RPMI7951 (cell line): ENCODE measurements at places on chromosomes 2 and 18.

DNA sequence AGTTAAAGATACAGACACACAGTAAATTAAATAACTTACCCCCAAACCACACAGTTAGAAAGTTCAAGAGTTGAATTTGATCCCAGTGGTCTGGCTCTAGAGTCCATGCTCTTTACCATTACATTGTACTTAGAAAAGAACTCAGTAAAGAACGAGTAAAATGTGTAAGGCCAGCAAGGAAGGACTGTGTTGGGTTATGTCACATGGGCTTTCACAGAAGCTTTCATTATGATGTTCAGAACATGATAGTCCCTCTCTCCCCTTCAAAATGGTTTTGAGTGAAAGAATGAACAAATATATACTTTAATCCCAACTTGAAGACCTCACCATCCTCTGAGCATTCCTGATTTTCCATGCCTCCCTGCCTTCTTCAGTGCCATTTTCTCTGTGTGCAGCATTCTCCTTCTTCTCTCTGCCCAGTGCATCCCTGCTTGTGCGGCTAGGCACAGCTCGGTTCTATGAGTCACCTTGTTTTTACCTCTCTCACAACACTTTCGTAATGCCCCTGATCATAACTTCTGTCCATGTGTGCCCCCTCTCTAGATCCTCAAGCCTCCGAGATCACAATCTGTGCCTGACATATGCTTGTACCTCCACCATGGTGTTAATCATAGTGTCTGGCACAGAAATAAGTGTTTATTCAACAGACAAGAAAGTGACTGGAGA is 22.0 kb downstream of the RASGRP3 start:
- DNase-seq = peak; percentile 67

- peak; percentile 75 for DNase-seq
Observed at GRCh38 chr2:205654878-205655605, 27.3 kb upstream of the NRP2 start.

DNA sequence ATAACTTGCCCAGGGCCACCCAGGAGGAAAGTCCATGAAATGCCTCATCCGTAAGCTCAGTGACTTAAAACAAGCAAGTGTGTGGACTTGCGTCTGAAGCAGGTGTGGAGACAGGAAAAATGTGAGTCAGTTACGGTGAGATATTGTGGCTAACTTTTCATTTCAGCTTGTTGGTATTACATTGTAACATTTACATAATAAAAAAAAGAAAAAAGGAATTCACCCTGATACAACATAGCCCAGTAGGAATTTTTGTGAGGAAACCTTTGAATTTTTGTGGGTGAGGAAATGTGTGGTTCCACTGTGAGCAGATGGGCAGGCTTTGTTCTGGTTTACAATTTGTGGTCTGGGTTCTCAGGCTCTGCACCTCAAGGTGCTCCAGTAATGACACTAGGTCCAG is 33.7 kb upstream of the LYPD6B start:
- DNase-seq = peak; percentile 35

- peak; percentile 84 for DNase-seq
Observed at GRCh38 chr2:157261199-157261782, 3.8 kb downstream of the GALNT5 start.

GRCh38 chr2:226086190-226086589 is 686.7 kb downstream of the NYAP2 start:
- no peak for DNase-seq

DNA sequence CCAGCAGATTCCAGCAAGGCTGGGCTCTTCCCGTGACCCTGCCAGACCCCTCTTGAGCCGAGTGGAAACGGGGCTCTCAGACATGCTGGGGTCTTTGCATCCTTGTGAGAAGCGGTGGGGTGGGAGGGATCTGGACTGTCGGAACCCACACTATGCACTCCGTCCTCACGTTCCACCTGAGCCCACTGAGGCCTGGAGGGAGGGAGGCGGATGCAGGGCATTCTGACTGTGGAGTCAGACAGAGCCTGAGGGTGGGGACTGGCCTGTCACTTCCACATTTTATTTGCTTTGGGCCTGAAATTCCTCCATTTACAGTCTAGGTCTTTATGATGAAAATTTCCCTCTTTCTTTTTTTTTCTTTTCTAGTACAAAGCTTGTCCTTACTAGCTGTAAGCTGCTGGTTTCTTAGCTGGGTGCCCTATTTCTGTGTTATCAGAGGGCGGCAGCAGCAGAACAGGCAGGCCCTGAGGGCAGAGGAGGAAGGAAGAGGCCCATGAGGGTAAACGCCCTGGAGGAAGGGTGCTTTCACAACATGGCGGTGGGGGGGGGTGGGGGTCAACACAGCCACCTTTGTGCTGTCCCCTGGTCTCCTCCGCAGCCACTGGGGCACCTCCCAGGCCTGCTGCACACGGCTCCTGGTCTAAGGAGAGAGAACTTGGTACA is 373.5 kb upstream of the MYT1L start:
- DNase-seq = no peak
